Calu3 (cell line): ENCODE measurements at places on chromosomes 5 and 9. TPM values are rescaled to one million over a fixed set of nuclear protein-coding genes. Genes with fewer than 3 reads are reported as not detected.

GRCh38 chr9:129549684-129550083 lies 71.2 kb downstream of the C9orf50 start:
- H3K27me3 ChIP-seq: no peaks in the 10 kb centered on the region
- H3K4me1 ChIP-seq: peaks cover 8% of the 10 kb centered on the region
- peaks cover 15% of the 10 kb centered on the region for H3K36me3 ChIP-seq

DNA sequence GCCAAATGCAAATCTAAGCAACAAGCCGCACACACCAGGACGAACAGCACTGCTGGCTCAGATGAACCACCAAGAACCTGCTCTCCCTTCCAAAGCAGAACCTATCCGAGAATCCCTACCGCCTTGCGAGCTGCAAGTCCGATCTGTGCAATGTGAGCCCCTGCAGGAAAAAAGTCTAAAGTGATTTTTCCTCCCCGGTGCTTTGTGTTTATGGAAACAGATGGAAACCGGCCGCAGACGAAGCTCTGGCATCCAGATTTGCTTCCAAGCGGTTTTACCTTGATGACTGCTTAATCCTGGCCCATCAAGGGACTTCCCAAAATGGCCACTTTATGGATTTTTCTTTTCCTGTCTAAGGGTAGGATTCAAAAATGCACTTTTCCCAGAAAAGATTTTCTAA lies 112.5 kb downstream of the VAV2 start:
- no peak overlapping the region for H3K27ac ChIP-seq
- no peak for DNase-seq
- no peak overlapping the region for H3K4me3 ChIP-seq

DNA sequence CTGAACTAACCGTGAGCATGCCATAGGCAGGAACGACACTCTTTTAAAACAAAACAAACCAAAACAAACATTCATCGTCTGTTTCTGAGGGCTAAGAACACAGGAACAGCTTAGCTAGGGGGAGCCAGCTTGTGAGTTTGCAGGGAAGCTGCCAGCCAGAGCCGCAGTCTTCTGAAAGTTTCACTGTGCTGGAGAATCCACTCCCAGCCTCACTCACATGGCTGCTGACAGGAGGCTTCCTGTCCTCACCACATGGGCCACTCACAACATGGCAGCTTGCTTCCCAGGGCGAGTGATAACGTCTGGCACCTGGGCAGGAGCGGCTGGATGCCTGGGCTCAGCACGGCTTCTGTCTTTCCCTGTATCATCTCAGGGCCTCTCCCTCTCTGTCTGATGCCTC lies 275.2 kb downstream of the MSX2 start:
- no peaks in the 10 kb centered on the region for H3K4me1 ChIP-seq
- no peaks in the 10 kb centered on the region for H3K36me3 ChIP-seq
- no peak overlapping the region for H3K4me3 ChIP-seq
- no peaks in the 10 kb centered on the region for H3K27me3 ChIP-seq
- H3K27ac ChIP-seq: no peak overlapping the region

GRCh38 chr9:126546036-126546435 lies 67.7 kb upstream of the LMX1B start:
- no peak for DNase-seq
- H3K27ac ChIP-seq: no peak overlapping the region
- peaks cover 39% of the 10 kb centered on the region for H3K27me3 ChIP-seq
- no peaks in the 10 kb centered on the region for H3K36me3 ChIP-seq
- no peaks in the 10 kb centered on the region for H3K4me1 ChIP-seq

DNA sequence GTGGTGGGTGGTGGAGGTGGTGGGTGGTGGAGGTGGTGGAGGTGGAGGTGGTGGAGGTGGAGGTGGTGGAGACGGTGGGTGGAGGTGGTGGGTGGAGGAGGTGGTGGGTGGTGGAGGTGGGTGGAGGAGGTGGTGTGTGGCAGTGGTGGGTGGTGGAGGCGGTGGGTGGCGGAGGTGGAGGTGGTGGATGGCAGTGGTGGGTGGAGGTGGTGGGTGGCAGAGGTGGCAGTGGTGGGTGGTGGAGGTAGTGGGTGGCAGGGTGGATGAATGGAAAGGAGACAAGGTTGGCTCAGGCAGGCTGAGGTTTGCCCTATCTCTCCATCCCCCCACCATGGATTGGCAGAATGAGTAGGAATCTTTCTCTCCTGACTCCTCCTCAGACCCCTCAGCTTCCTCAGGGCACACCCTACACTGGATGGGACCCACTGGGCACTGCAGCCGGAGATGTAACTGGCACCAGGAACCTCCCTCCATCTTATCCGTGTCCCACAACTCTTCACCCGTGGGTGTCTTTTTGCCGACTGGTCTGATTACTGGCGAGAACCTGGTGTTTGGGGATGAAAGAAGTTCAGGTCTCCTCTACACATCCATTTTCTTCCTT lies 166.3 kb downstream of the C9orf50 start:
- peaks cover 4% of the 10 kb centered on the region for H3K36me3 ChIP-seq
- H3K27ac ChIP-seq: no peak overlapping the region
- no peak for DNase-seq
- no peaks in the 10 kb centered on the region for H3K27me3 ChIP-seq
- no peak overlapping the region for H3K4me3 ChIP-seq
- H3K4me1 ChIP-seq: no peaks in the 10 kb centered on the region

- no peak for DNase-seq
- H3K27ac ChIP-seq: no peak overlapping the region
- no peaks in the 10 kb centered on the region for H3K27me3 ChIP-seq
- peaks cover 19% of the 10 kb centered on the region for H3K4me1 ChIP-seq
- no peak overlapping the region for H3K4me3 ChIP-seq
Observed at GRCh38 chr5:73759771-73760170, 133.8 kb downstream of the ARHGEF28 start.

DNA sequence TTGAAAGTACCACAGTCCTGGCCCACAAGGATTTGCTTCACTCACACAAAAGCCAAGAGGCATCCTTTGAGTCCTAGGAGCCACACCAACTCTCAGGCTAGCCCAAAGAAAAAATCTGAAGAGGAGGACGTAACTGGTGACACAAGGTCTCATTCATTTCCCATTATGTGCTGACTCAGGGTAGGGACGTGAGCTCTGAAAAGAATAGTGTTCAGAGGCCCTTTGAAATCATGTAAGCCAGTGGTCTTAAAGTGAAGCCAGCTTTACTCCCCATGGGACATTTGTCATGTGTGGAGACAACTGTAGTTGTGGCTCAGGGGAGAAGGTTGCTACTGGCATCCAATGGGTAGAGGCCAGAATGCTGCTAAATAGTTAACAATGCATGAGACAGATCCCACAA lies 332.4 kb downstream of the KCTD16 start:
- DNase-seq: no peak
- no peak overlapping the region for H3K27ac ChIP-seq
- no peaks in the 10 kb centered on the region for H3K4me1 ChIP-seq
- no peak overlapping the region for H3K4me3 ChIP-seq
- H3K36me3 ChIP-seq: peaks cover 4% of the 10 kb centered on the region

GRCh38 chr9:22976454-22976853 lies 529.8 kb downstream of the DMRTA1 start:
- H3K27me3 ChIP-seq: no peaks in the 10 kb centered on the region
- DNase-seq: no peak
- no peaks in the 10 kb centered on the region for H3K4me1 ChIP-seq
- no peak overlapping the region for H3K4me3 ChIP-seq
- no peak overlapping the region for H3K27ac ChIP-seq

DNA sequence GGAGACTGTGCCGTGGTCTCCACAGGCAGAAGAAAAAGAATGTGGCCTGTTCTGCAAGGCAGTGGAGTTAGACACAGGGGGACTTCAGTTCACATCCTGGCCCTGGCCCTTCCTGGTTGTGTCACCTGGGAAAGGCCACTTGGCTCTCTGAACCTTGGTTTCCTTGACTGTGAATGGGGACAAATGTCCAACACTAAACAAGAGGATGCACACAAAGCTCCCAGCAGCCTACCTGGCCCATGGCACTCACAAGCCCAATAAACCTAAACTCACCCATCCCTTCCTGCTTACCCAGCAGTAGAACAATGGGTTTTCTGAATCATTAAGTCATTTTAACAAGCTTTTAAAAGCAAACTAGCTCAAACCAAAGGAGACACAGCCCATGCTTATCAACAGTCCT lies 103.9 kb downstream of the FRMD3 start:
- no peak overlapping the region for H3K4me3 ChIP-seq
- H3K27ac ChIP-seq: no peak overlapping the region
- peaks cover 4% of the 10 kb centered on the region for H3K36me3 ChIP-seq
- H3K4me1 ChIP-seq: peaks cover 14% of the 10 kb centered on the region

DNA sequence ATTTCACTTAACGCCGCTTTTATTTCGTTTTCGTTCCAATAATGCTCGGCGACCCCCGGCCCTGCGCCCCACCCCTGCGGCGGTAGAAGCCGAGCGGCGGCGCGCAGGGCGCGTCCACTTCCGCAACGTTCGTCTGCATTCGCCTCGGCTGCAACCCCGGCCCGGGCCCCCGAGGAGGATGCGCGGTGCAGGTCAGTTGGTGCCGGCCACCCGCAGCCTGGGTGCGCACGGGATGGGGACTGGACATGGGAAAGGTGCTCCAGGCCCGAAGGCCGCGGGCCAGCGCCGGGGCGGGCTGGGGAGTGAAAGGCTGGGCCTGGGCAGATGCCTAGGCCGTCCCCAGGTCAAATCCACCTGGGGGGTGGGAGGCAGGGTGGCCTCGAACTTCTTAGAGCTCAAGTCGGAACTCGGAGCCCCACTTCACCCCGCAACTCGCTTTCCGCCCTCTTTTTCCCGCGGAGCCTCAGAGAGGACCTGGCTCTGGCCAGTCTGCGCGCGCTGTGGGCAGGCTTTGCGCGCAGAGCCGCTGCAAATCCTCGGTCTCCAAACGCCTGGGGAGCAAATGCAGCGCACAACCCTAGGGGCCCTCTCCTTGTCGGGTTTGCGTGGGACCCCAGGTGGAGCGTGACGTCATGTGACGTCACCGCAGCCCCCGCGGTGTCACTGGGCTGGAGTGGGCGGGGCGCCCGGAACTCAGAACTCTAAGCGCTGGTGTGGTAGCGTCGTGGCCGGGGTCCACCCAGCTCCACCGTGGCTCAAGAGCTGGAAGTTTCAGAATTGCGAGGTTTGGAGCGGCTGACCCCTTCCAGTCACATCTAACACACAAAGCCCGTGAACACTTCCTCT lies 3.3 kb downstream of the TLX3 start:
- H3K4me1 ChIP-seq: peaks cover 7% of the 10 kb centered on the region
- peak overlapping the region; percentile 11 for H3K4me3 ChIP-seq
- peaks cover 16% of the 10 kb centered on the region for H3K27me3 ChIP-seq
- H3K27ac ChIP-seq: peak overlapping the region; percentile 6
- peaks cover 36% of the 10 kb centered on the region for H3K36me3 ChIP-seq

DNA sequence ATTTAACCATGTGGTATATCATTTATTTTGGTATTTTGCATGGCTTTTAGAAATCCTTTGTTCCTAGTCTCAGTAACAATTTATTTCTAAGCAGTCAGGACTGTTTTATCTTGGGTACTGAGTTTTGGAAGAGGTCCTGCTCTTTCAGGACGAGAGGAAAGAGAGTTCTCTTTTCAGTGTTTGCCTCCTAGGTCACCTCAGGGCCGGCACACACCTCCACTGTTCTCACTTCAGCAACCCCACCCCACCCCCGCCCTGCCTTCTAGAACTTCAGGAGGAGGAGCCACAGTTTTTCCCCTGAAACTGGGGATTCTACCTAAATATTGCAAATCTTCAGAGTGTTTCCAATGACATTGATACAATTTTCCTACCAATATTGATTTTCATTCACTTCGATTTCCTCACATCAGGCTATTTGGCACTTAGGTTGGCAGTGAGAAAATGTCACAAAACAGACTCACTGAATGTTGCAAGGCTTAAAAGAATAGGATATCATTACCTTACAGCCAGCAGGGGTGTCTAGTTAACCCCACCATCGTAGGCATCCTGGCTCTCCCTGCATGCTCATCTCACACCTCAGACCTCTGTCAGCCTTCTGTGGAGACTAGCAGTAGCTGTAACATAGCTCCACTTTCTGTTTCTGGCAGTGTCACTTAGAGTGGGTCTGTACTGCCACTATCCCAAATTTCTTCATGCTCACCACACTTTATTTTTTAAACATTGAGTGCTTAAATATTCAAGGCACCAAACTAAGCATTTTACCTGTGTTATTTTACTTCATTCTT lies 5.4 kb downstream of the IGIP start:
- DNase-seq: no peak
- H3K27ac ChIP-seq: no peak overlapping the region
- H3K4me1 ChIP-seq: peaks cover 11% of the 10 kb centered on the region
- H3K36me3 ChIP-seq: no peaks in the 10 kb centered on the region
- H3K27me3 ChIP-seq: no peaks in the 10 kb centered on the region
- no peak overlapping the region for H3K4me3 ChIP-seq

DNA sequence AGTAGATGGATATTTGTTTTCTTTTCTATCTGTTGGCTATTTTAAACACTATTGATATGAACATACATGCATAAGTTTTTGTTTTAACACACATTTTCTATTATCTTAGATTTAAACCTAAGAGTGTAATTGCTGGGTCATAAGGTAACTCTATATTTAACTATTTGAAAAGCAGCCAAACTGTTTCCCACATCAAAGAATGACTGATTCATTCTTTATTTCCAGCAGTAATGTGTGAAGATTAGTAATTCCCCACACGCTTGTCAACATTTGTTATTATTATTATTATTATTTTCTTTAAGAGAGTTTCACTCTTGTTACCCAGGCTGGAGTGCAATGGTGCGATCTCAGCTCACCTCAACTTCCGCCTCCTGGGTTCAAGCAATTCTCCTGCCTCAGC lies 1495.8 kb downstream of the EFNA5 start:
- peaks cover 20% of the 10 kb centered on the region for H3K4me1 ChIP-seq
- H3K27me3 ChIP-seq: no peaks in the 10 kb centered on the region
- no peak overlapping the region for H3K4me3 ChIP-seq
- H3K36me3 ChIP-seq: no peaks in the 10 kb centered on the region

- no peaks in the 10 kb centered on the region for H3K36me3 ChIP-seq
- no peaks in the 10 kb centered on the region for H3K27me3 ChIP-seq
- peak overlapping the region; percentile 15 for H3K4me3 ChIP-seq
- H3K27ac ChIP-seq: peak overlapping the region; percentile 23
- H3K4me1 ChIP-seq: peaks cover 11% of the 10 kb centered on the region
Observed at GRCh38 chr5:128681764-128682592, 143.9 kb upstream of the FBN2 start.

- no peaks in the 10 kb centered on the region for H3K27me3 ChIP-seq
- H3K36me3 ChIP-seq: peaks cover 35% of the 10 kb centered on the region
- H3K27ac ChIP-seq: no peak overlapping the region
- no peak for DNase-seq
- H3K4me1 ChIP-seq: peaks cover 4% of the 10 kb centered on the region
Observed at GRCh38 chr9:97980918-97981845, 2.0 kb upstream of the ANP32B start.

GRCh38 chr5:141703133-141703561 lies 21.1 kb upstream of the ARAP3 start:
- peak overlapping the region; percentile 58 for H3K4me3 ChIP-seq
- H3K27me3 ChIP-seq: peaks cover 36% of the 10 kb centered on the region
- no peaks in the 10 kb centered on the region for H3K4me1 ChIP-seq
- H3K36me3 ChIP-seq: no peaks in the 10 kb centered on the region

DNA sequence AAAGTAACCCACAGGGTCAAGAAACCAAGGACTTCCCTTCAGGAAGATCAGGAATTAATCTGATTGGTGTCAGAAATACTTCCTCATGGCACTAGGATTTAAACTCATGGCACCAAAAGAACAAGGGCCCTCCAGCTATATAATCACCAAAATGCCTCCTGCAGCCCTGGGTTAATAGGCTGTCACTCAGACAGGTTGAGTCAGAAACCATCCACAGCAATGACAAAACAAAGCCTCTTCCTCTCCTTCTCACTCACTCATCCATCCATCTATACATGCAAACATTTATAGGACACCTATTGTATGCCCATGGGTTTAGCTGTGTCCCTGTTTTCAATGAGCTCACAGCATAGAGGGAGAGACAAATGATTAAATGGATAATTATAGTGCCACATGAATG lies 62.5 kb upstream of the SPOCK1 start:
- peaks cover 4% of the 10 kb centered on the region for H3K36me3 ChIP-seq
- peaks cover 14% of the 10 kb centered on the region for H3K4me1 ChIP-seq
- H3K4me3 ChIP-seq: no peak overlapping the region
- H3K27me3 ChIP-seq: peaks cover 67% of the 10 kb centered on the region
- no peak overlapping the region for H3K27ac ChIP-seq

SLC6A7 gene
- not detected in 2 replicates for total RNA-seq

TTC23L gene
- total RNA-seq: 0.54 and 0.76 TPM in 2 replicates

GRIA1 gene
- total RNA-seq: not detected in 2 replicates

BRINP1 gene
- total RNA-seq: not detected in 2 replicates

PITX1 gene
- 12.1 and 12.9 TPM in 2 replicates for total RNA-seq
